Activated T-helper 1 cell treated with anti-CD3 and anti-CD28 coated beads, Interleukin-12 subunit alpha, Interleukin-12 subunit beta, Interleukin-2, Interleukin-4 antibody, amounts not matched to agents 30 ng/mL and 10 ng/mL and 1 ng/mL, durations not matched to agents 14 hours and 24 hours and 36 hours (primary cell): ENCODE measurements at places on chromosomes 7 and 10. TPM values are rescaled to one million over a fixed set of nuclear protein-coding genes. Genes with fewer than 3 reads are reported as not detected.
A peak's percentile ranks its signal among the peaks of the same experiment; 100 is the strongest.

GRCh38 chr10:75398200-75398691, 3.3 kb downstream of the ZNF503 start:
- no peak for DNase-seq
- no peak overlapping the region for H3K4me3 ChIP-seq
- H3K36me3 ChIP-seq = peaks cover 4% of the 10 kb centered on the region
- peaks cover 60% of the 10 kb centered on the region for H3K27me3 ChIP-seq

- peak overlapping the region; percentile 99 for H3K27ac ChIP-seq
- H3K36me3 ChIP-seq = peaks cover 34% of the 10 kb centered on the region
- H3K4me3 ChIP-seq = peak overlapping the region; percentile 92
These were observed 512 bp upstream of the VIM start for GRCh38 chr10:17227367-17228090.

Gene TBC1D12
- 0.73 and 0.86 TPM in 2 replicates for total RNA-seq

DNA sequence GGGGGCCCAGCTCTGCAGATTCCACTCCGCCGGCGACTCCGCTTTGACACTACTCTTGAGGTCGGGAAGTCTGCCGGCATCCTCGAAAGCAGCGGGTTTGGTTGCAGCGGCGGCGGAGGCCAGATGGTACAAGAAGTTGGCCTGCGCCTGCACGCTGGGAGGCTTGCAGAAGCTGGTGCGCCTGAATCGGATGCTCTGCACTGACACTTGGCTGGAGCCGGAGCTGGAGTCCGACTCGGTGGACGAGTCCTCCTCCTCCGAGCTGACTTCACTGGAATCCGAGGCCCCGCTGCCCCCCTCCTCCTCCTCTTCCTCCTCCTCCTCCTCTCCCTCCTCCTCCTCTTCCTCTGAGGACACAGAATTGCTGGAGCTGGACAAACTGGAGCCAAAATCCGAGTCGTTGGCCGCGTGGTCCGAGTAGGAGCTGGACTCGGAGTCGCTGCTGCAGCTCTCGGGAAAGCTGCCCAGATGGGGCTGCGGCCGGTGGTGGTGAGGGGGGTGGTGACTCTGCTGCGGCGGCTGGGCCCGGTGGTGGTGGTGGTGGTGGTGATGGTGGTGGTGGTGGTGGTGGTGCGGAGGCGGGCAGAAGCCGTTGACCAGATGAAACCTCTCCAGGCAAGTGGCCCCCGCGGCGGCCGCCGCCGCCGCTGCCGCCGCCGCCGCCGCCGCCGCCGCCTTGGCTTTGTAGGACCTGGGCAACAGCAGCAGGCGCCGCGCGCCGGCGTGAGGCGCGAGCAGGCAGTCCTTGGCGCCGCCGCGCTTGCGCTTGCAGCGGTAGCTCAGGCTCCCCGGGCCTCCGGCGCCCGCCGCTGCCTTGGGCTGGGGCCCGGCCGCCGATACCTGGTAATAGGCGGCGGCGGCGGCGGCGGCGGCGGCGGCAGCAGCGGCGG, 9.0 kb downstream of the SKIDA1 start:
- H3K27me3 ChIP-seq = peaks cover 79% of the 10 kb centered on the region
- DNase-seq = peak; percentile 45
- H3K27ac ChIP-seq = no peak overlapping the region

DNA sequence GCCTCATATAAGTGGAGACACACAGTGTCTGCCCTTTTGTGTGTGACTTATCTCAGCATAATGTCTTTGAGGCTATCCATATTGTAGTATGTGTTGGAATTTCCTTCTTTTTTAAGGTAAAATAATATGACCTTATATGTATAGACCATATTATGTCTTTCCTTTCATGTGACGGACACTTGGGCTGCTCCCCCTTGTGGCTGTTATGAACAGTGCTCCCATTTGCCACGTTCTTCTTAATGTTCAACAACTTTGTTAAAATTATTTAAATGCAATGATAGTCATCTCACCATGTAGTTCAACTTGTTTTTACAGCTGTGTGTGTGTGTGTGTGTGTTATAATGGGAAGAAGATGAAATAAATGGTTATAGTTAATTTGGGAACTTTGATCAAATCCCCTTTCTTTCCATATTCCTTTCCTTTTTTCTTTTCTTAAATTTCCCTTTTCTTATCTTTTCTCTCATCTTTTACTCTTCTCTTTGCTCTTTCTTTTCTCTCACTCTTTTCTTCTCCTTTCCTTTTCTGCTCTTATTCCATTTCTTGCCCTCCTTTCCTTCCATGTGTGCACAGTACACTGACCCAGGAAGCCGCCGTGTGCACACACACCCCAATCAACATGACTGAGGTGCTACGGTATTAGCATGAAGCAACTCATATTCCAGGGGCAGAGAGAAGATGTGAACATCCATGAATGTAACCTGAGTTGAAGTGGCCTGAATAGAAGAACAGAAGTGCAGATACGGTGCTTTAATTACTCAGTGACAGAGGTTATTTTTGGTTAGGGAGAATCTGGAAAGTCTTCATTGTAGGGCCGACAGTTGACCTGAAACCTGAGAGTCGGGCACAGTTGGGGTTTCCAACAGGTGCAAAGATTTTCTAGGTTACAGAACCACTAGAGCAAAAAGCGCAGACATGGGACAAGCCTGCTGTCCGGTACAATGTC, 596.6 kb downstream of the SDK1 start:
- peaks cover 14% of the 10 kb centered on the region for H3K27me3 ChIP-seq
- DNase-seq = peak; percentile 22
- no peaks in the 10 kb centered on the region for H3K4me1 ChIP-seq
- H3K4me3 ChIP-seq = no peak overlapping the region
- H3K27ac ChIP-seq = no peak overlapping the region
- no peaks in the 10 kb centered on the region for H3K36me3 ChIP-seq

Gene AKR1B1
- 99.7 and 111 TPM in 2 replicates for total RNA-seq

DNA sequence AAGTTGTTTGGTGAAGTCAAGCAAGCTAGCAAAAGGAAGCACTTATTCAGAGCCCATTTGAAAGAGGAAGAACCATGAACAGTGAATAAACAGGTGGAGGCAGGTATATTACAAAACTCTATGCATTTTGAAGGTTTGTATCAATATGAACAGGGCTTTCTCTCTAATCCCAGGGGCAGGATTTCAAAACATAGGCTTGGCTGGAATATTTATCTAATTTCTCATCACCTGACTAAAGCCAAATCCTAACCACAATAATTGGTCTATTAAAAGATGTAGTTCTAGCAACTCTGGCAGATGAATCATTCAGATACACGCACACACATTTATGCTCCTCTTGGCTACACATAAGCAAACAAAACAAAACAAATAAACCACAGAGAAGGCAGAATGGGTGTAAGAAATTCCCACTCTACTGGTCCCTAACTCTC, 554.4 kb downstream of the INHBA start:
- no peaks in the 10 kb centered on the region for H3K4me1 ChIP-seq
- no peaks in the 10 kb centered on the region for H3K27me3 ChIP-seq
- no peak for DNase-seq
- no peak overlapping the region for H3K27ac ChIP-seq

Gene RAB11FIP2
- total RNA-seq = 13.0 and 13.1 TPM in 2 replicates

Gene HECW1
- not detected in 2 replicates for total RNA-seq

DNA sequence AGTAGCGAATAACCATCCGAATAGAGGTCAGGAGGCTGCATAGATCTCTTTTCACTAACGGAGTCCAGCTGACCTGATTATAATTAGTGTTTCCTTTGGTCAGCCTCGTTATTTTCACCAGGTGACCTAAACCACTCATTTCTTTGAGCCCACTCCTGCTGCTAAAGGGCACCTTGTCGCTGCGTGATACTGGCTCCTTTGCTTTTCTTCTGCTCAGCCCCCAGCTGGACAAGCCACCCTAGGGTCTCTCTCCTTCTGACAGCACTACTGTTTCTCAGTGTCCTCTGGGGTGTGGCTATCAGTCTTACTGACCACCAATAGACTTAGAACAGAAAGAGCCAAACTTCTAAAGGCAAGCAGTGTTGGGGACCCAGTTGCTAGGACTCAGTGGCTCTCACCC, 2.7 kb upstream of the IGFBP3 start:
- no peak for DNase-seq
- H3K36me3 ChIP-seq = no peaks in the 10 kb centered on the region
- peaks cover 20% of the 10 kb centered on the region for H3K4me1 ChIP-seq
- H3K4me3 ChIP-seq = no peak overlapping the region
- no peak overlapping the region for H3K27ac ChIP-seq

- no peak overlapping the region for H3K27ac ChIP-seq
- DNase-seq = no peak
- H3K4me1 ChIP-seq = peaks cover 18% of the 10 kb centered on the region
- H3K27me3 ChIP-seq = peaks cover 10% of the 10 kb centered on the region
These were observed 23.4 kb upstream of the NME8 start for GRCh38 chr7:37825038-37825437.

DNA sequence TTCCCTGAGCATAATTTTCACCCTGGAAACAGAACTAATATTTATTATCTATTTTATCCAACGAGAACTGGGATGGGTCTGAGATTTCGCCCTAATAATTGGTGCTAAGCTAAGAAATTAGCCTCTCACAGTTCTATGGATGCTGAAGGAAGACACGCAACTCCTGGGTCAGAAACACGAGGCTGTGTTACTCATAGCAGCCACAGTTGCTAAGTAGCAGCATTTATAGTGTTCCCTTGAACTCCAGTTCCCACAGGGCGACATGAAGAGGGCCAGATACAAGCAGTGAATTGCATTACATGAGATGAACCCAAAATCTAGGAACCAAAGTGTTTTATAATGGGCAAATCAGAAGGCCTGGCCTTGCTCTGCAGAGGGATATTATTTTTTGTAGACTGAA, 109.8 kb upstream of the AGR3 start:
- H3K27me3 ChIP-seq = peaks cover 9% of the 10 kb centered on the region
- H3K27ac ChIP-seq = no peak overlapping the region
- no peak for DNase-seq
- H3K4me1 ChIP-seq = no peaks in the 10 kb centered on the region
- peaks cover 3% of the 10 kb centered on the region for H3K36me3 ChIP-seq

Gene TMEM229A
- not detected in 2 replicates for total RNA-seq

GRCh38 chr7:130149281-130150139, 55.7 kb downstream of the TMEM209 start:
- H3K36me3 ChIP-seq = no peaks in the 10 kb centered on the region
- no peak overlapping the region for H3K4me3 ChIP-seq
- no peaks in the 10 kb centered on the region for H3K4me1 ChIP-seq
- H3K27ac ChIP-seq = no peak overlapping the region
- peaks cover 11% of the 10 kb centered on the region for H3K27me3 ChIP-seq

DNA sequence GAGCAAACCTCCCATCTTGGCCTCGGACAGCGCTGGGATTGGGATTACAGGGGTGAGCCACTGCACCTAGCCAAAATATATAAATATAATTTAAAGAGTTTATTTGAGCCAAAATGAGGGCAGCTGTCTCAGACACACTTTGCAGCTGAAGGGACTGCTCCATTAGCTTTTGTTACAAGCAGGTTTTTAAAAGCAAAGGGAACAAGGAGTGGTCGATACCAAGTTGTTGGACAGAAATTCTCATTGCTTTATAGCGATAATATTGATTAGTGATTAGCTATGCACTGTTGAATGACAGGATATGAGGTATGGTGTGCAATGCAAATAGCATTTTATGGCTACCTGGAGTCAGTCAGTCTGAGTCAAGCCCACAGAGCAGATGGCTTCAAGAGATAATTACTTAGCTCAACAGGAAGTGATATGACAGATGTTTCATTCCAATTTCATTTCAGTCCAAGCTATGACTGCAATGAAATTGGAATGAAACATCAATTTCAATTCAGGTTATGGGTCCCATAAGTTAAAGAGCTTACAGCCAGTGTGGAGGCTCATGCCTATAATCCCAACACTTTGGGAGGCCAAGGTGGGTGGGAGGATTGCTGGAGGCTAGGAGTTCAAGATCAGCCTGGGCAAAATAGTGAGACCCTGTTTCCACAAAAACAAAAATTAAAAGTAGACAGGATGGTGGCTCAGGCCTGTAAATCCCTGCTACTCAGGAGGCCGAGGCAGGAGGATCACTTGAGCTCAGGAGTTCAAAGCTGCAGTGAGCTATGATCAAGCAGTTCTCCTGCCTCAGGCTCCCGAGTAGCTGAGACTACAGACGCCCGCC, 23.1 kb downstream of the TYW1 start:
- no peak for DNase-seq
- no peaks in the 10 kb centered on the region for H3K4me1 ChIP-seq
- H3K27ac ChIP-seq = no peak overlapping the region
- H3K36me3 ChIP-seq = peaks cover 32% of the 10 kb centered on the region

- no peak overlapping the region for H3K4me3 ChIP-seq
- DNase-seq = no peak
- H3K4me1 ChIP-seq = no peaks in the 10 kb centered on the region
- no peak overlapping the region for H3K27ac ChIP-seq
- no peaks in the 10 kb centered on the region for H3K27me3 ChIP-seq
These were observed 153.1 kb downstream of the TRIL start for GRCh38 chr7:28804990-28805389.

DNA sequence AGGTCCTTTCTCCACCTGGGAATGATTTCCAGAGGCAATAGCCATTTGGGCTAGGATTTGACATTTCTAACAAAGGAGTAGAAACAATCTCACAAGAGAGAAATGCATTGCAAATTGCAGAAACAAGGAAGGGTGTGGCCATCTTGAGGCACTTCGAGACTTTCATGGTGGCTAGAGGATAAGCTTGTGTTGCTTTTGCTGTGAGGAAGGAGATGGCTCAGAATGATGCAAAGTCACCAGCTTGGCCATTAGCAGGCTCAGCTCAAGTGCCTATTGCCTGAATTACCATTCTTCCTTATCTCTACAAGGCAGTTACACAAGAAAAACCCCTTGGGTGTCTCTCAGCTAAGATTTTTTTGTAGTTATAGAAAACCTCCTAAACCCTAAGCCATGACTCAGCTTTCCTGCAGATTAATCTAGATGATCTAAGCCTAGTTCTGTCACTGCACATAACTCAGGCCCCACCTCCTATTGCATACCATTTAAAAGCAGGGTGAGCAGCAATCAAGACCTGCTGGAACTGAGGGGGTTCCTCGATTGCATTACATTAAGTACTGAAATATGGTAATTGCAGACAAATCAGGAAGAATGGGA, 683.1 kb downstream of the NRG3 start:
- DNase-seq = no peak
- no peaks in the 10 kb centered on the region for H3K27me3 ChIP-seq
- H3K27ac ChIP-seq = no peak overlapping the region
- H3K36me3 ChIP-seq = no peaks in the 10 kb centered on the region
- no peaks in the 10 kb centered on the region for H3K4me1 ChIP-seq

Gene ZNF248
- total RNA-seq = 7.7 and 7.9 TPM in 2 replicates

DNA sequence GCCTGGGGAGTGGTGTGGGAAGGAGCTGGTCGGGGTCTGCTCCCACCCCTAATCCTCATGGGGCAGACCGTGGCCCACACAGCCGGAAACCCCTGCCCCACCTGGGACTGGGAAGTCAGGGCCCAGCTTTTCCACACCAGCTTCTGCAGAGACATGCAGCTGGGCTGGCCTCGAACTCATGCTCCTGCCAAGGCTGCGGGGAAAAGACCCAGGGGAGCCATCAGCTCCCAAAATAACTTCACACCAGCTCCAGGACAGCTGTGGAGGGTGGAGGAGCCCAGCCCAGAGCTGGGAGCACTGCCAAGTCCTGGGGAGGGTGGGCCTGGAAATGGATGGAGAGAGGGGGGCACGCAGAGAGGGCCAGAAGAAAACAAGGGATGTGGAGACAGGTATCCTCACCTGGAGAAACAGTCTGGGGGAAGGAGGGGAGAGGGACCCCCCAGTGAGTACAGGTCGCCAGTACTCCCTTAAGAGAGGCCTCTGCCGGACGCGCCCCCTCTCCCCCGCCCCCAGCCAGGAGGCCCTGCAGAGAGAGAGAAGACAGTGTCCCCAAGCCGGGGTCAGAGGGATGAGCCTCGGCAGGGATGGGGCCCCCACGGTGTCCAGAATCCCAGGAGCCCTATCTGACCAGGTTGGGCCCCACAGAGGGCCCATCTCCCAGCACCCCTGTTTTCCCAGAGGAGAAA, 11.5 kb upstream of the GRIFIN start:
- H3K27ac ChIP-seq = no peak overlapping the region
- no peaks in the 10 kb centered on the region for H3K4me1 ChIP-seq
- no peak for DNase-seq
- H3K4me3 ChIP-seq = no peak overlapping the region
- H3K36me3 ChIP-seq = no peaks in the 10 kb centered on the region
